Right renal pelvis (tissue), 4 donors: ENCODE measurements at places on chromosomes 1 and 21. TPM values are rescaled to one million over a fixed set of nuclear protein-coding genes. Genes with fewer than 3 reads are reported as not detected.

ADGRB2 gene
- polyA plus RNA-seq, result 11.4 TPM

C1orf159 gene
- 9.8 TPM for polyA plus RNA-seq

NFASC gene
- polyA plus RNA-seq, result 16.2 TPM

ST6GALNAC5 gene
- 4.5 TPM for polyA plus RNA-seq

PLPPR5 gene
- polyA plus RNA-seq, result 2.0 TPM

IFI44L gene
- polyA plus RNA-seq, result 7.0 TPM

C1QB gene
- polyA plus RNA-seq, result 6.9 TPM

SH3BGR gene
- 7.1 TPM for polyA plus RNA-seq

CD34 gene
- polyA plus RNA-seq, result 118 TPM

- no peak for DNase-seq
Observed at GRCh38 chr1:208158640-208159554, 85.3 kb downstream of the PLXNA2 start.

GRCh38 chr1:231757101-231757404 lies 130.5 kb downstream of the DISC1 start:
- DNase-seq, result no peak

DNA sequence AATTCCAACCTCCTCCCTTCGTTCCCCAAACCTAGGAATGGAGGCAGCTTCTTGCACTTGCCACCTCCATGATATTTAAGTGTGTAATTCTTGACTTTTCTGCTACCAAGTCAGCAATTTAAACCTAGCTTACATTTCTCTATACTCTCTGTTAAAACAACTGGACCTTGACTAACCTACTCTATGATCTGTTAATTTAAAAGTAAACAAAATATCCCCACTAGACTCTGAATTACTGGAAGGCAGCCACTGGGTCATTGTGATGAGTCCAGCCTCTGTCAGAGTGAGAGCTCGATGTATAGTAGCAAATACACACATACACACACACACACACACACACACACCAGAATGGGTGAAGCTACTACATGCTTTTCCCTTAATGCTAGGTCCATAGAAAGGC lies 40.0 kb upstream of the DHCR24 start:
- DNase-seq, result no peak

DNA sequence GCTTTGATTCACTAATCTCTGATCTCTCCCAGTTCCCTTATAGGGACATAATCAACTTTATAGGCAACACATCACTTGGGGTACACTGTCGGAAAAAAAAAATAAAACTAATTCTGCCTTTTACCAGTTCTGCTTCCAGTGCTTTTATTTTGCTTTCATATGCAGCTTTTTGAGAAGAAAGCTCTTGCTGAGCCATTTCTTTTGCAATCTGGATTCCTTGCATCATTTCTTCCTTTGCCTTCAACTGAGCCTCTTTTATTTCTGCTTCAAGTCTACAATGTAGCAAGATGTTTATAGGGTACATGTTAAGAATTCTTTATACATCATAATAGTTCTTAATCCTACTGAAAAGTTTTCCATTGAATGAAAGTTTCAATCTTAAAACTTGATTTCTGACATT lies 30.6 kb downstream of the KIF14 start:
- DNase-seq, result no peak

GRCh38 chr1:187977298-187977697 lies 1148.5 kb downstream of the PLA2G4A start:
- no peak for DNase-seq

GRCh38 chr21:14076143-14076806 lies 134.5 kb downstream of the LIPI start:
- no peak for DNase-seq

DNA sequence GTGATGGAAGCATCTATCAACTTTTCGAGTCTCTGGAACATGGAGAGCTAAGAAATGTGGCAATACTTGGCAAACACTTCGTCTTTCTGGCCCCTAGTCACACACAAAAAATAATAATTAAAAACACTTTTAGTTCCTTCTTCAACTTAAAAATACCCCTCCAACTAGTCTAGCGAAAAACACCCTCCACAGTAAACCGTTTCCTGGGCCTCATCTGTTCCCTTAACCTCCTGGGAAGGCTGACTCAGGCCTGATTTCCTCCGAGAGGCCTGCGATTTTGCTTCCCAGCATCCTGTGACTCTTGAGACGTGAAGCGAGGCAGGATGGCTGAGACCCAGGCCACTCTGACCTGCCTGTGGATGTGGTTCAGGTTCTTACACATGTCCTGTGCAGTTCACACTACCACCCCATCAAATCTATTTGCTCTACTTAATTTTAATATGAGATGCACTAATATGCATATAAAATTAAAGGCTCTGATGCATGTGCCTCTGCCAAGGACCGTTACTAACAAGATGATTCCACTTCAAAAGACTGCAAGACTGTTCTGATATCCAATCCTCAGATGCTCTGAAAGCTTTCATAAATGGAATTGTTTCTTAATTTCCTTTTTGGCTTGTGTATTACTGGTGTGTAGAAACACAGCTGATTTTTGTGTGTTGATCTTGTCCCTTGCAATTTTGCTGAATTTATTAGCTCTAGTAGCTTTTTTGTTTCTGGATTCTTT lies 3.5 kb downstream of the NAV1 start:
- no peak for DNase-seq

- DNase-seq, result no peak
Observed at GRCh38 chr1:167314671-167315070, 94.0 kb downstream of the POU2F1 start.

DNA sequence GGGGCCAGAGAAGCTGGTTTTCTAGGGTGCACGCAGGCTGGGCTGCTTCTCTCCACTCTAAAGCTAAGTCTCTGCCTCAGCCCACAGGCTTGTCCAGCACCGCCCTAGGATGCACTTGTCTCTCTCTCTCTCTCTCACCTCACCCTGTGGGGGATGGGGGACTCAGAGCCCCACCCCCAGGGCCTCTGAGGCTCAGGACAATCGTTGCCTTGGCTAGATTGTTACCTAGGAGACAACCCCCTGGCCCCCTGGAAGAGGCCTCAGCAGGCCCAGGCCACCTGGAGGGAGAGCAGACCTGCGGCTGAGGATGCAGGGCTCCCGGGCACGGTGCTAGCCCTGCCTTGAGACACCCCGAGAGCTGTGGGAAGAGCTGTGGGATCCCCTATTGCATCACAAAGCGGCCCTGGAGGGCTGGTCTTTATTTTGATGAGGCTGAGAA lies at the start of gene ACTRT2:
TSS of gene ACTRT2 (plus strand) at position 235 of the 439 bp plus-strand sequence. CDS start 220 bp downstream, outside the sequence.
- no peak for DNase-seq

DNA sequence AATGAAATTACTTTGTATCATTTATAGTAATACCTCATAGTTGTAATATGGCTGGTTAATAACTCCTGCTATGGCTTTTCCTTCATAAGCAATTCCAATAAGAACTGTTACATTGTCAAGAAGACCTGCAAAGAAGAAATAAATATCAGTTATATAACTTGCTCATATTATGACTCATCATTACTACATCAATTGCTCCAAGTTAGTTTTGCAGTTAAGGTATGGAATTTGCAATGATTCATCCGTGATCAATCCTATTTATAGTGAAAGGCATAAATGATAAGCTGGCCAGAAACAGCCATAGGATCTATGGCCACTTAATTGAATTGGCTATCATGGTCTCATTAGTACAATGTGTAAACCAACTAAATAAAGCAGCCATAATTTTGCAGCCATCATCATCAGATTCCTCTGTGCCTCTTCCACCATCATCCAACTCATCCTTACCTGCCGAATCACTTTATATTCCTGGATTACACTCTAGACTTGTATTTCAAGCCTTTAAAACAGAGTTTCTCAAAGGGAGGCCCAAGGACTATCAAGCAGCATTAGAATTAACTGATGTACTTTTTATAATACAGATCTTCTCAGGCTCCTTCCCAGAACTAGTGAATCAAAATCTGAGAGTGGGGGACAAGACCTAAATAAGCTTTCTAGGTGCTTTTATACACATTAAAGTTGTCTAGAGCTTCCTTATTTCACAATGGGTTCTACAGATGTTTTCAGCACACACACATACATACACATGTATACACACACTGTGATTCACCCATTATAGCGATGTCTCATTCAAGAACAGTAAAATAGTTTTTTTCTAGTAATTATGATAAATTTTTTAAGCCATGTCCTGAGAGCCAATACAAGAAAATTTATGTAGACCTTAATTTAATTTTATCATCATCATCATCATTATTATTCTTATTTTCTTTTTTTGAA lies 21.2 kb upstream of the EPRS1 start:
- no peak for DNase-seq

DNA sequence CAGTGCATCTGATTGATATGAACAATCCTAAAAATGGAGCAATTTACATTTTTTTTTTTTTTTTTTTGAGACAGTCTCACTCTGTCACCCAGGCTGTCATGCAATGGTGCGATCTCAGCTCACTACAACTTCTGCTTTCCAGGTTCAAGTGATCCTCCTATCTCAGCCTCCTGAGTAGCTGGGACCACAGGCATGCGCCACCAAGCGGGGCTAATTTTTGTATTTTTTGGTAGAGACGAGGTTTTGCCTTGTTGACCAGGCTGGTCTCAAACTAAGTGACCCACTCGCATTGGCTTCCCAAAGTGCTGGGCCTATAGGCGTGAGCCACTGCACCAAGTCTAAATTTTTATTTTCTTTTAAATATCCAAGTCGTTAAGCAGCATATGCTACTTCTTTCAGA lies 109.0 kb downstream of the FAF1 start:
- DNase-seq, result no peak

GRCh38 chr1:81542196-81542595 lies 258.5 kb upstream of the ADGRL2 start:
- DNase-seq, result no peak

DNA sequence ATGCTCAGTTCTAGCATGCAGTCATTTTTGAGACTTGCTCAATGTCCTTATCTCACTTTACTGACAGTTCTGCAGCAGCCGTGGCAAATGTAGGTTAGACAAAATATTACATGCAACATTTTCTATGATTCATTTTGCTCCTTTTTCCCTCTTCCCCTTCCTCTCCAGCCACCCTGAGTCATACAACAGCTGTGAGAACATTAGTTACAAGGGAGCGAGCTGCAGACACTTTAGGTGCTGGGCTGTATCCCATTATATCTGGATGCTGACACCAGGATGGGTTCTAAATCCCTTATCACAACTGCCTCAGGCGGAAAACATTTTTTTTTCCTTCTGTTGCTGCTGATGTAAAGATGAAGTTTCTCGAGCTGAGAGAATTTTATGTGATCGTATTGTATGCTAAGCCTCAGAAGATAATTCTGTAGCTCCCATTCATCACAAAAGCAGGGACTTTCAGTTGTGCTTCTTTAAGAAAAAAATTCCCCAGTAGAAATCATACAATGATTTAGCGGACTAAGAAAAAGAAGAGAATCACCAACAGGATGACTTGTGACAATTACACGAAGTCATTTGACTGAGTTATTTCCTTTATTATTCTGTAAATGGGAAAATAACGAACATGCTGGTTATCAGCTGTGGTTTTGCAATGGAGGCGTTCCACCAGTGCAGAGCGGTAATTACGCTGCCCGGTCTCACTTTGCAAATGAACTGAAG lies 345.0 kb downstream of the DISC1 start:
- DNase-seq, result no peak

- DNase-seq, result no peak
Observed at GRCh38 chr21:27371115-27371974, 404.5 kb upstream of the ADAMTS5 start.

GRCh38 chr1:202659974-202660373 lies 50.3 kb downstream of the SYT2 start:
- DNase-seq, result no peak

GRCh38 chr1:119310301-119310700 lies 58.3 kb upstream of the HAO2 start:
- no peak for DNase-seq

DNA sequence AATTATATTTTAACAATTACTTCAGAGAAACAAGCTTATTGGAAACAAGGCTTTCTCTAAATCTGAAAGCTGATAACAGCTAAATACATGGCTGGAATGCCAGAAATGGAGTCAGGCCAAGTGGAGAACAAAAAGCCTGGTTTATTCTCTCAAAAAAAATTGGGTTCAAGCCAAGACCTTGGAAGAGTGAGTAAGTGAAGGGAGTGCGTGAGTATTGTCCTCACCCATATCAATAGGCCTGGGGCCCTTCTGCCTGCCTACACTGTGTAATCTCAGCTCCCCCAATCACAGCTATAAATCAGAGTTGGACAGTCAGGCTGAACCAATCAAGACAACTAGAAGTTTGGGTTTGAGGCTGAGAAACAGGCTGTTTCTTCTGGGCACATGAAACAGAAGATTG lies 7.4 kb downstream of the KYAT3 start:
- DNase-seq, result peak; percentile 36

DNA sequence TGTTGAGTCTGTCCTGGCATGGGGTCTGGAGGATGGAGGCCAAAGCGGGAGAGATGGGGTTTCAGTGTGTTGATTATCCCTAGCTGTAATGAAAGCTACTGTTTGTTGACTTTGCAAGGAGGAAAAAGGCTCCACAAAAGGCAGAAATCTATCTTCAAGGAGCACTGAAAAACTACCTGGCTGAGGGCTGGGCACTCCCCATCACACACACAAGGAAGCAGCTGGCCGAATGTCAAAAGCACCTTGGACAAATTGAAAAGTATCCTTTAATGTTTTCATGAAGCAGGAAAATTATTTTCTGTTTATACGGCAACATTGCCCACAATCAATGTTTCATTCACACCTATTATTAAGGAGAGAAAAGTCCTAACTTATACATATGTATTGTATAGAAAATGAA lies 27.8 kb upstream of the PWP2 start:
- DNase-seq, result no peak

DNA sequence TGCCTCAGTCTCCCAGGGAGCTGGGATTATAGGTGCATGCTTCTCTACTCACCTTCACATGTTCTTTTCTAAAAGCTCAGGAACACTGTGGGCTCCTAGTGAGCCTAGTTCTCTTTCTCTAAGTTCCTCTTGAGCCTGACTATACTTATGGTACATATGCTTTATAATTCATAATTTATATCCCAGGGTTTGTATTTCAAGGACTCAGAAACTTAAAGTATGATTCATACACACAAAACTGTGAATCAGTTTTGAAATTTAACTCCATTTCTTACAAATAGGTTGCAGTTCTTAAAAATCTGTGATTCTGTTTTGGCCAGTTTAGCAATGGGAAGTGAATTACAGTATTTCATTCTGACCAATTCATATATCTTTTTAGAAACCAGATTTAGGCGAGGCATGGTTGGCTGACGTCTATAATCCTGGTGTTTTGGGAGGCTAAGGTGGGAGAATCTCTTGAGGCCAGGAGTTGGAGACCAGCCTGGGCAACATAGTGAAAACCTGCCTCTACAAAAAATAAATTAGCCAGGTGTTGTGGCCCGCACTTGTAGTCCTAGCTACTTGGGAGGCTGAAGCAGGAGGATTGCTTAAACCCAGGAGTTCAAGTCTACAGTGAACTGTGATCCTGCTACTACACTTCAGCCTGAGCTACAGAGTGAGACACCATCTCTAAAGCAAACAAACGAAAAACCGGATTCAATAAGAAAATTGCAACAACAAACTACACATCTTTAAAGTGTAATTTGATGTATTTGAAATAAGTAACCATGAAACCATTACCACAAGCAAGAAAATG lies 15.6 kb downstream of the RASAL2 start:
- DNase-seq, result no peak

DNA sequence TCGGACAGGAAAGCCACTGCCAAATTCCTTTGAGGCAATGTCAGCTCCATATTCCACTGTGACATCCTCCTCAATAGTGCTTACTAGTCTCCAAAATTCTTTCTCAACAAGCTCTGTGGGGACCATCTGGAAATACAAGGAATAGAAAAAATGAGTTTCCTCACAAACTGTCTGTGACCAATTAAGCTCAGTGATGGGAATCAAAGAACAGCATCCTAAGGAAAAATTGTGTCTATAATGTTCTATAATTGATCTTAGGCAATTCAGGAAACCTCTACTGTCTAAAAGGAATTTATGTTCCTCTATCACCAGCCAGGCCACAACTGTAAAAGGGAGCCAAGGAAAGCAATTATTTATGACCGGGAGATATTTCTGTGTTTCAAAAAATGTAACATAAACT lies 46.1 kb upstream of the SYT2 start:
- DNase-seq, result no peak
